ENCODE measurements at places on chromosomes 11 and 22.
A peak's percentile ranks its signal among the peaks of the same experiment; 100 is the strongest.

GRCh38 chr22:41939981-41940831 lies 6.7 kb downstream of the CENPM start:
- DNase-seq = no peak

GRCh38 chr22:49008682-49009235 lies 818.9 kb downstream of the BRD1 start:
- no peak for DNase-seq

DNA sequence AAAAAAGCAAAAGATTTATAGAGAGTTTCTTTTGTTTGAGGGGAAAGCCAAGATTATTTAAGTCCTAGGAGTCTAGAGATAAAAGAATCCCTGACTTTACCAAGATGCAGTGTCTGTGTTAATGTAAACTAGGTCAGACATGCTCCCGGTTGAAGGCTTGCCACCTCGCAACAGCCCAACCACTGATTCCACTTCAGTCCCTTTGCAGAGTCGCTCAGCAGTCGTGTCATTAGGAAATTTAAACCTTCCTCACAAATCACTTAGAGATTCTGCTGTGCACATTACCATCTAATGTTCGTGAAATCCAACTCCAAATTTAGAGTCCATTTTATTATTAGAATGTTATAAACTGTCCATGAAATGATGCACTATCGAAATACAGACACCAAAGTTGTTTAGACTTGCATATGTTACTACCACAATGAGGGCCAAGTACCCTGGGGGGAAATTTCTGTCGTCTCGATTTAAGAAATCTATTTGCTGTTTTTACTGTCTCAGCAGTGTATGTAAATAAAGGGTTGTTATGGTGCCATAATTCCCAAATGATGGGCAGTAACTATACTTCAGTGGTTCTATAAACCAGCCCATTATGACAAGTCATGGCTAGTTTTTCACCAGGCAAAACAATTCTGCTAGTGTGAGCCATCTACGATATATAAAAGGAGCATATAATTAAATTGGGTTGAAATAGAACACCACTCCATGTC lies 101.4 kb upstream of the MTNR1B start:
- DNase-seq = peak; percentile 39

- no peak for DNase-seq
These were observed 9.3 kb upstream of the NUP160 start for GRCh38 chr11:47857485-47857884.

DNA sequence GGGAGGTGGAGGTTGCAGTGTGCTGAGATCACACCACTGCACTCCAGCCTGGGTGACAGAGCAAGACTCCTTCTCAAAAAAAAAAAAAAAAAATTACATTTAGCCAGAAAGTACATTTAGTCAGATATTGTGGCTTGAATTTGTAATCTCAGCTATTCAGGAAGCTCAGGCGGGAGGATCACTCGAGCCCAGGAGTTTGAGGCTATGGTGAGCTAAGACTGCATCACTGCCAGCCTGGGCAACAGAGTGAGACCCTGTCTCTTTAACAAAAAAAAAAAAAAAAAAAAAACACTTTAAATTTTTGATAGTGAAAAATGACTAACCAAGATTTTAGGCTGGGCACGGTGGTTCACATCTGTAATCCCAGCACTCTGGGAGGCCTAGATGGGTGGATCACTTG lies 27.3 kb downstream of the MRTFA start:
- DNase-seq = no peak

DNA sequence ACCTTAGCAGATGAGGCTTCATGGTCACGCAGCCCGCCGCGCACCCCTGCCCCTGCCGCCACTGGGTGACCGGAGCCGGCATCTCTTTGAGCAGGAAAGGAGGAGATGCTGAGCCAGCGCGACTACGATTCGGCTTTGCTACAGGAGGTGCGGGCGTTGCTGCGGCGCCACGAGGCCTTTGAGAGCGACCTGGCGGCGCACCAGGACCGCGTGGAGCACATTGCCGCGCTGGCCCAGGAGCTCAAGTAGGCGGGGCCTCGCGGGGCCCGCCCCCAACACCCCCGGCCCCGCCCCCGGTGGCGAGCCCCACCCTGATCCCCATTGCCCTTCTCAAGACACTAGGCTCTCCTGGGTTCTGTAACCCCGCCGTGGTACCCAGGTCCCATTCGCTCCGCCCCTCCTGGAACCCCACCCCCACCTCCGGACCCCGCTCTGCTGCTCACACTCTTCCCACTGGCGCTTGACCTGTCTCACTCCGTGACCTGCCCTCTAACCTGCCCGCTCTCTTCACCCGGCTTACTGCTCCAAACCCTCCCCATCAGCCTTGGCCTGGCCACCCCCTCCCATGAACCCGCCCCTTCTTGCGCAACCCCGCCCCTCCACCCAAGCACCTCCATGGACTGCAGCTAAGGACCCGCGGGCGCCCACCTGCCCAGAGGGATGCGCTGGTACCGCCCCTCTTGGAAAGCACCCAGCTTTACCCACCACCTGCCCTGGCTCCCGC lies 9.1 kb downstream of the CTSF start:
- peak; percentile 36 for DNase-seq

DNA sequence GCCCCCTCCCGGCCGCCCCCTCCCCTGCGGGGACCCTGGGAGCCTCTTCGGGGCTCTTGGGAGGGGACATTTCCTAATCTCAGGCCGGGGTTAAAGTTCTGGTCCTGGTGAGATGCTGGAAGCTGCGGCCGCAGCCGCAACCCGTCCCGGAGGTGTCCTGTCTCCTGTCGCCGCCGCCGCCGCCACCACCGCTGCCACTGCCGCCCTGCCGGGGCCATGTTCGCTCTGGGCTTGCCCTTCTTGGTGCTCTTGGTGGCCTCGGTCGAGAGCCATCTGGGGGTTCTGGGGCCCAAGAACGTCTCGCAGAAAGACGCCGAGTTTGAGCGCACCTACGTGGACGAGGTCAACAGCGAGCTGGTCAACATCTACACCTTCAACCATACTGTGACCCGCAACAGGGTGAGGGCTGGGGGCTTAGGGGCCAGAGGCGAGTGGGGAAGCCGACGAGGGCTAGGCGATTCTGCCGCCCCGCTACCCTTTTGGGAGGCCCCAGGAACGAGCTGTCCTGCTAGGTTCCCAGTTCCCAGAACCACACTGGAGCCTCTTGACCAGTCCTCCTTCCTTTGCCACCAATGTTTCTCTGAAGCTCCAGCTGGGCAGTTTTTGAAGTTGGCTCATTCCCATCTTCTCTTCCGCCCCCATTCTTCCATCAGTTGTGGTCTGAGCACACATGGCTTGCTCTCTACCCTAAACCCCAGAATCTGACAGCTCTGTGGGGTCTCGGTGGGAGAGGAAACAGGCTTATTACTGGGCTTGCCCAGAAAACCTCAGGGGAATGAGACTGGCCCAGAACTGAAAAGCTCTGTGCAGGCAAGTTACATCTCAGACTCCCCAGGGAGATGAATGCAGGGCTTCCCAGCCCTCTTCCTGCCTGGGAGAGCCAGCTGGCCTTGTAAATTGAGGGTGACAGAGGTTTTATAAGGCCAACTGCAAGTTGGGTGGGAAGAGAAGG lies 781 bp downstream of the SIDT2 start:
- DNase-seq = peak; percentile 60

DNA sequence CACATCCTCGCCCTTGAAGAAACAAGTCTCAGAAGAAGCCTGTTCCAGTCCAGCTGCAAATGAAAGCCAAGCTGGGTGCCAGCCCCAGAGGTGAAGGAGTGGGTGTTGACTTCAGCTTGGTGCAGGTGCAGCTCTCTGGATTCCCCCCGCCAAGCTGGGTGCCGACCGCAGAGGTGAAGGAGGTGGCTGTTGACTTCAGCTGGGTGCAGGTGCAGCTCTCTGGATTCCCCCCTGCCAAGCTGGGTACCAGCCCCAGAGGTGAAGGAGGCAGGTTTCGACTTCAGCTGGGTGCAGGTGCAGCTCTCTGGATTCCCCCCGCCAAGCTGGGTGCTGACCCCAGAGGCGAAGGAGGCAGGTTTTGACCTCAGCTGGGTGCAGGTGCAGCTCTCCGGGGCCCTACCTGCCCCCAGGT lies 1234.0 kb downstream of the TBC1D22A start:
- no peak for DNase-seq

DNA sequence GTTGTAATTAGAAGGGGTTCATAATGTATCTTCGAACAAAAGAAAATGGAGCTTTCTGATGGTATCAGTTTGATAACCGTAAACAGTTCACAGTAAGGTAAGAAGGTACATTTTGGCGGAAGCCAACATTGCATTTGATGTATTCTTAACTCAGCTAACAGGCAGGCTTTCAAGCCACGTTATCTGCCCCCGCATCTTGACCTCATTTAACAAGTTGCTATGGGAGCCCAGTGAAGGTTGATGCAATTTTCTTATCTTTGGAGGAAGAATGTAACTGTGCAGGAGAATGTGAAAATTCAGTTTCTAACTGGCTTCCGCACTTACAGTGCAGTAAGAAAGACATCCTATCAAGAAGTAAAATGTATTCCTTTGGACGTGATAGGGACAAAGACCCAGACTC lies 110.6 kb downstream of the ETS1 start:
- DNase-seq = no peak

DNA sequence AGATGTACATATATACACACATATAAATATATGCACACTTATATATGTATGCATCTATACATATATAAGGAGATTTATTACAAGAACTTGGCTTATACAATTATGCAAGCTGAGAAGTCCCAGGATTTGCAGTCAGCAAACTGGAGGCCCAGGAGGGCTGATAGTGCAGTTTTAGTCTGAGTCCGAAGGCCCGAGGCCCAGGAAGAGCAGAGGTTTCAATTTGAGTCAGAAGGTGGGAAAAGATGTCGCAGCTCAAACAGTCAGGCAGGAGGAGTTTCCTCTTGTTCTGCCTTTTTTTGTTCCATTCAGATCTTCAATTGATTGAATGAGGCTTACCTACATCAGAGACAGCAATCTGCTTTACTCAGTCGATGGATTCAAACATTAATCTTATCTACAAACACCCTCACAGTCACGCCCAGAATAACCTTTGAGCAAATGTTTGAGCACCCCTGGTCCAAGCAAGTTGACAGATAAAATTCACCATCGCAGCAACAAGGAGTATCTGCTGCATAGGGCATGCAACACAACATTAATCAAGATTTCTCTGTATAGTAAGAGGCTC lies 4.0 kb upstream of the SGSM1 start:
- DNase-seq = no peak

DNA sequence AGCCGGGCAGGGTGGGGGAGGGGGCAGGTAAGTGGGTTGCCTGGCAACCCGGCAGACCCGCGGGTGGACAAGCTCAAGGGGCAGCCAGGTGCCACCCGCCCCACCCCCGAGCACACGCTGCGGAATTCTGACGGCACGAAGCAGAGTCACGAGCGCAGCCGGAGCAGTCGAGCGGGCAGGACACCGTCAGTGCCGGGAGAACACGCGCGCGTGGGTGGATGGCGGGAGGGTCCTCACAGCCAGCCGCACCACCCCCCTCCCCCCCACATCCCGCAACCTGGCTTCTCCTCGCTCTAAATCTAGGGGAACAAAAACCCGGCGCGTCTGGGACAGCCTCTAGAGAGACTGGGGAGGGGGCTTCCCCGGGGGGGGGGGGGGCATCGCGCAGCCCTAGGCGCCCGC lies 133.1 kb upstream of the HSD17B12 start:
- peak; percentile 65 for DNase-seq

- no peak for DNase-seq
These were observed 27.0 kb downstream of the KMT5B start for GRCh38 chr11:68186061-68186460.

DNA sequence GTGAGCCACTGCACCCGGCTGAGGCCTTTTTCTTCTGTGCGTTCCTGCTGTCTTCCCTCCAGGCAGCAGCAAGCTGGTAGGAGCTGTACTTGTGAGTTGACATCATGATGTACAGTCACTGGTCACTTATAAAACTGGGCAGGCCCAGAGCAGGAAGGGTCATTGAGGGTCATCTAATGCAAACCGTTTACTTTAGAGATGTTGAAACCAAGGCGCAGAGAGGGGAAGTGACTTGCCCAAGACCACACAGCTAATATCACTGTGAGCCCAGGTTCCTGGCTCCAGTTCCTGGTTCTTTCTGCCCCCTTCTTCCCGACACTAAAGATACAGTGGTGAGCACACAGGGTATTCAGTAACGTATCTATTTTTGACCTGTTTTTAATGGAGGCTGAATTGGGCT lies 27.3 kb downstream of the PTPRJ start:
- DNase-seq = no peak

GRCh38 chr22:23237201-23237798 lies 57.0 kb downstream of the BCR start:
- DNase-seq = peak; percentile 86

DNA sequence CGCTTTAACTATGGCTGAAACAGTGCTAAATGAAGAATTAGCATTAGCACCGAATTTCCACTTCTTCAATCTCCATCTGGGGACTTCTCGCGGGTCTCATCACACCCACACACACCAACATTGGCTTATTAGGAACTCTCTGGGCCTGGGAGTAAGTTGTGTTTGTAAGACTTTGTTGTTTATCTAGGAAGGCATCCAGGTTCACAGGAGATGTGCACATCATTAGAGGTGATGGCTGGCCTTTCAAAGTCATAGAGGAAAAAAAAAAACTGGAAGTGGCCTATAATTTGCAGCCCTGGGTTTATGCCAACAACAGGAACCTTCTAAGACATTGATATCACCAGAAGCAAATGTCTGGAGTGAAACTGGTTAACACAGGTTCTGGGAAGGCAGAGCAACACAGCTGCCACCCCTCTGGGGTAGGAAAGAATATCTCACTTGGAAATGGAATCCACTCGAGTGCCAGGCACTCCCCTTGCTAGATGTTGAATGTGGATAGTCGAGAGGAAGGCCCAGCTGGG lies 84.5 kb downstream of the TRAF6 start:
- DNase-seq = no peak

DNA sequence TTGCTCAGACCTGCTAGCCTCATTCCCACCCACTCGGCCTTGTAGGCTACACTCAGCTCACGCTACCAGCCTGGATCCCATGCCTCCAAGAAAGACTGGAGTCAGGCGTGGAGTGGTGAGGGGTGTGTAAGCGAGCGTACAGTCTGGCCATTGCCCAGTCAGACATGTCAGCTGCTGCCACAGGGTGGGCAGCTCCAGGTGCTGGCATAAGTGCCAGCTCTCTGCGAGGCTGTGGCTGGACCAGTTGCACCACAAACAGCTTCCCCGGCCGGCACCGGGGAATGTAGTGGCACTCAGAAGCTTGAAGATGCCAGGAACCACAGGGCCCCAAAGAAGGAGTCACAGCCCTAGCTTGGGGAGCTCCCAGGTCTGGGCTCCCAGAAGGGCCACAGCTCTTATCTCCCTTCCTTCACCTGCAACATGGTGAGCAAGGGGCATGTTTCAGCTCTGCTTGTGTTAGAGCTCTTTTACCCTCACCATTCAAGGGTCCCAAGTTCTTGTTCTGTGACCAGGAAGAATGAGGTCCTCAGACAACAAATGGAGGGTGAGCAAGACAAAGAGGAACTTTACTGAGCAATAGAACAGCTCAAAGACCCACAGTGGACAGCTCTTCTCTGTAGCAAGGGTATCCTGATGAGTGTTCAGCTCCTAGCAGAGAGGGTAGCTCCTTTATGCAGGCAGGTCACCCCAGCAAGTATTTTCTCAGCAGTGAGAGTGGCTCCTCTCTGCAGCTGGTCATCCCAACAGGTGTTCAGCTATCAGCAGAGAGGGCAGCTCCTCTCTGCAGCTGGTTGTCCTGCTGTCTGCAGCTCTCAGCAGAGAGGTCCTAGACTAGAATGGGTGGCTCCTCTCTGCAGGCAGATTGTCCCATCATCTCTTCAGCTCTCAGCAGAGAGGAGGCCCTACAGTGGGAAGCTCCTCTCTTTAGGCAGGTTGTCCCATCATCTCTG lies 6.0 kb downstream of the SBF2 start:
- DNase-seq = no peak
